CD4-positive, alpha-beta T cell treated with Interleukin-12 subunit alpha and Interleukin-12 subunit beta, for 1 hour (primary cell): ENCODE measurements at places on chromosomes 2 and 18.

GRCh38 chr18:66316701-66317100, 287.2 kb downstream of the CDH19 start:
- no peak for DNase-seq

DNA sequence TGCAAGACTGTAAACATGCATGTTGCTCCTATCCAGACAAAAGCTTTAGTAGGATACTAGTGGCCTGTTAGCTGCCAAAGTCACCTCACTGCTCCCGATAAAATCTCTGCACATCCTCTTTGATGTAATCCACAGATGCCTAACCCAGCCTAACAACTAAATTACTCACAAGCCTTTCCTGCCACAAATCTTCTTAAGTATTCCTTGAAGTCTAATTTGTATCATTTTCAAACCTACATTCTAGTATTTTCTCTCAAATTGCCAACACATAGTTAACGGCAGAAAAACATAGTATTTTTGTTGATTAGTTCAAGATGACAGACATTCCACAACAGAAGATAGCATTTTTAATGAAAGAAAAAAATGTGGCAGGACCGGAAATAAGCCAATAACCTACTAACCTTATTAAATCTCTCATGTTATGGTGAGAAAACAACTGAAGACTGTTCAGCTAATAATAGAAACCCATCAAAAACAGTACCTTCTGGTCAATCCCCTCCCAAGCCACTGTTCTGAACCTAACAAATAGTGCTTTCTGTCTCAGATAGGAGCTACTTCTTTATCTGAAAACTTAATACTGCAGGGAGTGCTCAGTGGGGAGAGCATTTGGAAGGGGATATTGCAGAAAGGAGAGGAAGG, at the start of gene MPP4:
Gene MPP4 (minus strand): TSS at position 57 of the 639 bp plus-strand sequence. CDS start 4,690 bp downstream, outside the sequence.
- DNase-seq = no peak

DNA sequence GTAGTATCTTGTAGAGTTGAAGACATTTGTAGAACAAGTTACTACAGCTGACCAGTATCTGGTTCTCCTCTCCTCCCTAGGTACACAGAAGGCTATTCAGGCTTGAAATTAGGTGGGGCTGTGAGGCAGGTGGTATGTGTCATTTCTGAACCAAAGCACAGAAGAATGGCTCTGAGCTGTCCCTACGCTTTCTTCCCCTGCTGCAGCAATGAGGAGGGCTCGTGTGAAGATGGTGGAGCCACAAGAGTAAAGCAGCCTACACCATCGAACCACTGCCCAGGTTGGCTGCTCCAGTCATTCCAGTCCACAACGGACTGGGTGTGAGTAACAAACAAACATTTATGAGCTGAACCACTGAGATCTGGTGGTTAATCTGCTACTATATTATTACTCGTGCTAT, 148.9 kb downstream of the DTNB start:
- DNase-seq = no peak

- no peak for DNase-seq
Measured at GRCh38 chr18:13124411-13124810, 94.1 kb upstream of the LDLRAD4 start.

DNA sequence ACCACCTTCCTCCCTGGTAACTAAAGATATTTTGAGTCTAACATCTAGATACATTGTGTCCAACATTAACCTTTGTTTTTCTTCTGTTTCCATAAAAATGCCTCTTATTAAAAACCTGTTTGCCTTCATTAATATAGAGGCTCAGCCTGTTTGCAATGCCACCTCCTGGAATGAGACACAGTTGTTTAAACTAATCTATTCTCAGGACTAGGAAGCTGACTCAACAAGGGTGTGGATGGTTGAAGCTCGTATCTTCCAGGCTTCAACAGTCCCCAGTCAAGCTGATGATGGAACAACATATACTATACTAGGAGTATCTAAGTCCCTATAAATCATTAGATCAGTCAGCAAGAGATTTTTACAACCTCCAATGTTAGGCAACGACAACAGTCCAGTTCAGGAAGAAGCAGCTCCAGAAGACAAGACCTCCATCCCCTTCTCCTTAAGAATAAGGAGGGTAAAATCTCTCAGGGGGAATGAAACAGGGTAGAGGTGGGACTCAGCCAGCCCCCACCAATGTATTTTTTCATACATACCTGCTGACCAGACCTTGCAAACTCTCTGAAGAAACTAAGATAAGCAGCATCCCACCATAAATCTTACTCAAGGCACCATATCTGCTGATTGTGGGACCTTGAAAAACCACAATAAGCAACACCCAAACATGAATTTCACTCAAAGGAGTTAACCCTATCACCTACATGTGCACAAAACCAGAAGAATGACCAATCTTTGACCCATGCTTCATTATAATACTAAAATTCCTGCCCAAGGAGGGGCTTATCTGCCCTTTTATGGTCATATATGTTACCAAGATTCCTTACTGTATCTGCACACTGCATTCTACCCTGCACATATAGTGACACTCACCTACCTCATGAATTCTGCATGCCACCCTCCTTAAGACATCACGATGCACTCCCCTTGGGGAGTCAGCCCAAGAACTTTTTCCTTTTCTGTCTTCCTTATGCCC, 21.4 kb downstream of the ZNF24 start:
- DNase-seq = no peak

GRCh38 chr2:143903172-143903856, 616.6 kb downstream of the ZEB2 start:
- no peak for DNase-seq

GRCh38 chr2:238859636-238860347, 11.9 kb downstream of the TWIST2 start:
- no peak for DNase-seq

DNA sequence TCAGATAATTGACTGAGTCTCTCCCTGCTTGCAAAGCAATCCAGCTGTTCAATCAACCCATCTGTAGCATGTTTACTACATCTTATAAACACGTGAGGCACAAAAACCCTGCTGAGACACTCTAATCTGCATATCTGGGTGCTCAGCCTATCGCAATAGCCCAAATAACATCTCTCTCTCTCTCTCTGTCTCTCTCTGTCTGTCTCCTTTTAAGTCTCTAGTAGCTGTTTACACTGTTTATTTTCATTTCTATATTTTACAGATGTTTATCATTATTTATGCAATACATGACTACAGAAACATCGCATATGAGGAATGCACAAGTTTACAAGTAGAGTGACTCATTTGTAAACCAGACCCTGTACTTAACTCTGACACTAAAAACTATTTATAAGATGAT, 422.1 kb upstream of the DSEL start:
- no peak for DNase-seq

DNA sequence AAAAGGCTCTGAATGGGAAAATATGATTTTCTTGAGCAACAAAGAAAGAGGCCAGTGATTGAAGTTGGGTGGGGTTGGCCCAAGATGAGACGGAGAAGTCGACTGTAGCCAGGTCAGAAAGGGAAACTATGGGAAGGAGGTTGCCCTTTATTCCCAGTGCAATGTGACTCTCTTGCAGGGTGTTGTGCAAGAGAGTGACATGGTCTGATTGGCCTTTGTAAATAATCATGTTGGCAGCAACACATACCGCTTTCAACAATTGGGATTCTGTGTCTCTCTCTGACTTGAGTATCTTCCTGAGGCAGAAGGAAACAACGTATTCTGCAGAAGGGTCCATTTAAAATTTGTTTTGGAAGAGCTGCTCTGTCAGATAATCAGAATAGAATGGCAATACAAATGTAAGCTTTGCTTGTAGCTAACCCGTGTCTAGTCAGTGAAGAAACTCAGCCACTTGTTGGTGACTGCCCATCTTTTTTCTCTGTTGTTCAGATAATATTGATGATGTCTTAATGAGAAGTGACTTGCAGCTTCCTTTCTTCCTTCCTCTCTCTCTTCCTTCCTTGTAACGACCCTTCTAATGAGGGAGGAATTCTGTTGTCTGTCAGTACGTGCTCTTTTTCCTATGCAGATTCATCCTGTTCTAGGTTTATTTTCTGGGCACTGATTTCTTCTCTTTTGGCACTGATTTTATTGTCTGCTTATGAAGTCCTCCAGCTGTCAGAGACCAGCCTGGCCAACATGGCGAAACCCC, 311.0 kb upstream of the FAM98A start:
- no peak for DNase-seq

- peak; percentile 44 for DNase-seq
Measured at GRCh38 chr2:636641-637405, 40.4 kb downstream of the TMEM18 start.
